Mesothelial cell of epicardium (in vitro differentiated cells): ENCODE measurements at places on chromosomes 3 and 15.

GRCh38 chr15:91867581-91868026 is 14.1 kb downstream of the SLCO3A1 start:
- DNase-seq: no peak

DNA sequence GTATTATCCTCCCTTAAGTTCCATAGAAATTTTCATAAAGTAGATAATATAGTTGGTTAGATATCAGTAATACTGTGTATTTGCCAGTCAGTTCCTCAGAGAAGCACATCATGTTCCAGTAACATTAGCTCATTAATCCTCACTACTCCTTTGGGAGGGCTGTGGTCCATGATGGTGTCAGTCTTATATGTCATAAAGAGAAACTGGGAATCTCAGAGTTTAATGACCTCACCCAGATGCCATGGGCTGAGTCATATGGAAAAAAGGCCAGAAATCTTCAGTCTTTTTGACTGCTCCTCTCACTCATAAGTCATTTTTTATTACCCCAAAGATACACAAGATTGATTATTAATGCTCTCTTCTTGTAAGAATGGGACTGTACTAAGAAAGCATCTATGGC is 188.6 kb downstream of the CHL1 start:
- DNase-seq: no peak

GRCh38 chr3:20288050-20288449 is 102.0 kb upstream of the SGO1 start:
- DNase-seq: no peak

- no peak for DNase-seq
These were observed 436 bp downstream of the ADPGK start for GRCh38 chr15:72783004-72783639.

GRCh38 chr3:113615976-113616375 is 80.5 kb downstream of the USF3 start:
- no peak for DNase-seq

- no peak for DNase-seq
These were observed 77.9 kb upstream of the IGSF10 start for GRCh38 chr3:151538456-151539393.

DNA sequence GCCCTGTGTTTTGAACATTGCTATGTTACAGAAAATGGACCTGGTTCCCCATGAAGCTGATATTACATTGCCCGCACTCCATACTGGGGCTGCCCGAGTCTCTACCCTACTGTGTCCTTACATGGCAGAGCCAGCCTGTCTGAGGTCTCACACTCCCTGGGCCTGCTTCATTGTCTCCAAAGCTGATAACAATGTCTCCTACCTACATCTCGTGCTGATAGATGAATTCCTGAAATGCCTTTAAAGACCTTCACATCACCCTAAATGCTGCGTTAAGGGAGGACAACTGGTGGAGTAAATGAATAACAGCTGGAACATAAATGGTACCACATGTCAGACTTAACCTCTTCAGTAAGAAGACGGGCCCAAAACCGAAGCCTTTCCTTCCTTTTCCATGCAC is 62.9 kb upstream of the PTX3 start:
- no peak for DNase-seq

- DNase-seq: no peak
These were observed 403.0 kb downstream of the FOXP1 start for GRCh38 chr3:71180524-71180923.

GRCh38 chr15:94182883-94183282 is 48.5 kb upstream of the MCTP2 start:
- DNase-seq: no peak

DNA sequence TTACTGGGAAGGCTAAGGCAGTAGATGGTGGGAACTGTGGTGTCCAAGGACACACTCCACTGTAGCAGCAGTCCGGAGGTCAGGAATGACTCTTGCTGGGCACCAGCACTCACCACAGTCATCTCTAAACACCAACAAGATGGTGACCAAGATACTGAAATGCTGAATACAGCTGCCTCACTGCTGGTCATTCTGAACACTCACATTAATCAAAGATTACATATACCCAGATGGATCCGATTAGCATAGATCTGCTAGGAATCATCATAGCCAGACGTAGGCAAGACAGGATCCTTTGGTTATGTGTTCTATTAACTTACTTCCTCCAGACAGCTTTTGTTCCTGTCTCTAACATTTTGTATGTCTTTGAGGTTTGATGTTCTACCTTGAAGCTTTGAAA is 134.9 kb upstream of the BFSP2 start:
- DNase-seq: no peak

DNA sequence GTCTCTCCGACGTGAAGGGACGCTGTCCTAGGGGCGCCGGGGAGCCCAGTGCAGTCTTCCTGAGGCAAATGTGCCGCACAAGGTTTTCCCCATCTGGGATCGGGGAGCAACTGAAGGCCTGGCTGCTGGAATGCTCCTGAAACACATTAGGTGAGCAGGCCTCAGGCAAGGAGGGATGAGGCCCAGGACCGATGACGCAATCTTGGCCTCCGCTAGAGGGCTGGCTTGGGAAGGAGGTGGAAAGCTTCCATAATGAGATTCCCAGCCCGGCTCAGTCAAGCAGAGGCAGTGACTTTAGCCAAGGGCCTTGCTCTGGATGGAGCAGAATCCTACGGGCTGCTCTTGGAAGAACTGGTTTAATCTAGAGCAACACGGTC is 50.8 kb downstream of the CPN2 start:
- DNase-seq: peak; percentile 68

- no peak for DNase-seq
These were observed 139.8 kb downstream of the ATG7 start for GRCh38 chr3:11411956-11412355.

GRCh38 chr3:54818486-54818885 is 109.4 kb downstream of the LRTM1 start:
- no peak for DNase-seq

GRCh38 chr3:106482451-106482850 is 613.6 kb upstream of the CBLB start:
- DNase-seq: no peak

DNA sequence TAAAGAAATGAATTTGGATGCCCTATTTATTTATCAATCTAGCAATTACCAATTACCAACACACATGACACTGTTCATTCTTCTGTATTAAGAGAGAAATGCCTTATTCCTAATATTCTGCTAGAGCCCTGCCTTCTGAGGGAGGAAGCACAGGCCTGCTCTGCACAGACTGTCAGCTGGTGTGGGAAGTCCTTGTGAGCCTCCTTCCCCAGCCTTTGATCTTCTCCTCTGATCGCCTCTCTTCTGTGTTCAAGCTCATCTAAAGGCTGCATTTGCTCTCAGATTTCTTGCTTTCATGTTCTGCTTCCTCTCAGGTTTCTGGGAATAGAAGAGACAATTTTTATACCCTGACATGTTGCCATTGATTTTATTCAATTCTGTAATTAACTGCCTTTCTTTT is 290.6 kb upstream of the UMPS start:
- no peak for DNase-seq

GRCh38 chr15:65541231-65541820 is 11.1 kb downstream of the HACD3 start:
- DNase-seq: no peak

- no peak for DNase-seq
These were observed 25.0 kb downstream of the SEMA6D start for GRCh38 chr15:47742334-47742733.

GRCh38 chr3:132556508-132557159 is 40.4 kb upstream of the ACKR4 start:
- DNase-seq: no peak

DNA sequence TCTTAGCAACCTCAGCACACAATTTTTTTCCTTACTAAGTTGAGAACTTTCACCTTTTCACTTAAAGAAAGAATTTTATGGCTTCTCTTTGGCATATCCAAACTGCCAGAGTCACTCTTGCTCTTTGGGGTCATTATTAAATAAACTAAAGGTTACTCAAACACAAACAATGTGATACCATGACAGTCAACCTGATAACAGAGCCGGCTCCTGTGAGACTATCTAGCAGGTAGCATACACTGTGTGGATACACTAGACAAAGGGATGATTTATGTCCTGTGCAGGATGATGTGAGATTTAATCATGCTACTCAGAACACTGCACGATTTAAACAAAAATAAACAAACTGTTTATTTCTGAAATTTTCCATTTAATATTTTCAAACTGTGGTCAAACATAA is 35.6 kb downstream of the LRRFIP2 start:
- no peak for DNase-seq

GRCh38 chr3:31472479-31473390 is 60.0 kb upstream of the STT3B start:
- no peak for DNase-seq

- no peak for DNase-seq
These were observed 53.2 kb downstream of the CEP152 start for GRCh38 chr15:48757661-48758060.

DNA sequence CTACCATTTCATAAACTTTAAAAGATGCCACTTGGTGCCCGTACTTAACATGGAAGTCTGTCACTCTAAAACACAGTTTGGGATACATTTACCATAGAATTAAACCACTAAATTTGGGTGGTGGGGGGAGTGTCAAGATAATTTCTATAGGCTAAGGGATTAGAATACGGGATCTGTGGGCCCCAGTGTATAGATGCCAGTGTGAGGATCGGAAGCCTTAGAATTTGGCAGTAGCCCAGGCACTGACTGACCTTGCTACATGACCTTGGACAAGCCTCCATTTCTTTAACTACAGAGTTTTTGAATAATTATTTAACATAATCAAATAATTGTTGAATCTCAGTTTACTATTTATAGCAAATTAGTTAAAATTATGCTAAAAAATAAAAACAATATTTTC is 76.3 kb upstream of the STRIT1 start:
- DNase-seq: no peak

DNA sequence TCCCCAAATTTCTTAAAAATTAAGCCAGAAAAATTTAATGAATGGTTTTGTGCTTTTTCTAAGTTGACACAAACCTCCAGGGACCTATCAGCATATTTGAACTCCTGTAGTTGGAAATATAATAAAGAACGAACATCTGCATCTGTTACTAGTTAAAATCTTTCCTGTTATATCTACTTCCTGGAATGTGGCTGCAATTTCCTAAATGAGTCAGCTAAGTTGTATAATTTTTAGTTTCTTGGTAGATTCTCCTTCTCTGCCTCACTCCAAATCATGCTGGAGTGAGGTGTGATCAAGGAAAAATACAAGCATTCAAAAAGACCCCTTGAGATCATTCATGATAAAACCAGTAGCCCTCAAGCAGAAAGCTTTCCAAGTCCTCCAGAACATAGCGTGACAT is 106.2 kb upstream of the MCTP2 start:
- no peak for DNase-seq

DNA sequence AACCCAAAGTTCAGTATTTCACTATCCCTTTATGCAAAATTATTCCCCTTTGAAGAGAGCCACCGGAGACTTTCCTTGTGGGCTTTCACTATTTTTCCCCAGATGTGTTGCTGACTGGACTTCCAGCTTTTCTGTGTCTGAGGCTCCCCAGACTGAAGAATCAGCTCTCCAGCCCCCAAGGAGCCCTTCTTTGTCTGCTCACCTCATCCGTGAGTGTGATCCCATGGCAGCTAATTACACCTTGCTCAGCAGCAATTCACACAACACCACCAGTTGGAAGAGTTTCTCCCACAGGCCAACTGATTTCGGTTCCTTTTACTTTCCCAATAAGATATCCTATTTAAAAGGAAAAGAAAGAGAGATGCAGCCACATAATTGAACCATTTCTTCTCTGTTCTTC is 249.5 kb upstream of the TRIM42 start:
- no peak for DNase-seq

- DNase-seq: peak; percentile 46
These were observed at the start of gene GAP43 for GRCh38 chr3:115623044-115623868. Gene GAP43, plus strand, starts transcription at chr3:115623510. Its CDS starts 180 bp downstream, at chr3:115623690.

GRCh38 chr3:188468662-188469061 is 314.7 kb downstream of the LPP start:
- no peak for DNase-seq

GRCh38 chr15:41495736-41496599 is 2.3 kb downstream of the ITPKA start:
- DNase-seq: peak; percentile 48

- DNase-seq: no peak
These were observed 32.7 kb downstream of the EFHB start for GRCh38 chr3:19901337-19901736.

DNA sequence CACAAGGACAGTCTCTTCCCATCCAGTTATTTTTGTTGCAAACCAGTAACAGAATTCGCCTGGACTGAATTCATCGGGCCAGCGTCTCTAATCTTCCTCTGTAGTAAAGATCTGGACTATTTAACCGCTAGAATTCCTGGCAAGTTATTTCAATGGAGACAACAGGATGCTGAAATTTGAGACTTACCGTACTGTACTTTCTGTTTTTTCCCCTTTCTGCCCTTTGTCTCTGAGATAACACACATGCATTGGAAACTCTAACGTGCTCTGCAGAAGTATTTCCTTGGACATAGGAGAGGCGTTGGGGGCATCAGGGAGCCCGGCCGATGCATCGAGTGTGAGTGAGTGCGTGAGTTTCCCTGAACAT is 61.5 kb downstream of the ASB7 start:
- DNase-seq: no peak

- no peak for DNase-seq
These were observed 194.7 kb downstream of the DTWD1 start for GRCh38 chr15:49815526-49815925.

GRCh38 chr15:94882071-94882712 is 650.8 kb downstream of the MCTP2 start:
- DNase-seq: no peak

GRCh38 chr3:134334231-134334900 is 39.9 kb downstream of the AMOTL2 start:
- DNase-seq: no peak

- DNase-seq: no peak
These were observed 136.3 kb downstream of the IMPG2 start for GRCh38 chr3:101184111-101184510.

- no peak for DNase-seq
These were observed 27.8 kb upstream of the ADGRG7 start for GRCh38 chr3:100581650-100582049.

- no peak for DNase-seq
These were observed 7.6 kb downstream of the KY start for GRCh38 chr3:134643150-134643675.

- no peak for DNase-seq
These were observed 33.9 kb upstream of the C15orf39 start for GRCh38 chr15:75167588-75168350.

DNA sequence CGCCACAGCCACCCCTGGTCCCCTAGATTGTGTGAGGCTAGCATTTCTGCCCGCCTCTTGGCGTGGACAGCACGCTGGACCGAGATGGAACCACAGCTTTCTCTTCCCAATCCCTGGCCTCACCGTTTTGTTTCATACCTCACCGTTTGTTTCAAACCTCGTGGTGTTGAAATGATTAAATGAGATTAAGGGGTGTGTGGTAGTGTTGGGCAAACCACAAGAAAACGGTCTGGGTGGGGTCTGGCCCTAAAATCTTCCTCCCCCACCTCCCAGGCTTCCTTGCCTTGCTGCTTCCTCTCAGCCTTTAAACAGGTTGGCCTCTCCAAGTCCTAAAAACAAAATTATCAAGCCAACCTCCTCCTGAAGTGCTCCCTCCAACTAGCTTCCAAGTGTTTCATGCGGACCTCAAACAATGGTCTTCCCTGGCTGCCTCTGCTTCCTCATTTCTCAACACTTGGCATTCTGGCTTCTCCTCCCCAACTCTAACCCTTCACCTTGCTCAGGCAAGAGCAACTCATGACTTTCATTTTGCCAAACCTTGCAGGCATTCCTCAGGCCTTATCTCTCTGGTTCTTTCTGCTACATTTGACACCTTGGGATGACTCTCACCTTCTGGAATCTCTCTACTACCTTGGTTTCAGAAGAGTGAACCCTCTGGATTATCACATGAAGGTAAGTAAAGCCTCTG is 1.4 kb upstream of the ATP13A3 start:
- no peak for DNase-seq

- no peak for DNase-seq
These were observed 181.3 kb downstream of the ISL2 start for GRCh38 chr15:76517910-76518309.
